ENCODE measurements at places on chromosomes 12 and 14. TPM values are rescaled to one million over a fixed set of nuclear protein-coding genes. Genes with fewer than 3 reads are reported as not detected.

GRCh38 chr14:24094841-24095270 is 745 bp downstream of the PCK2 start:
- no peak for DNase-seq

DNA sequence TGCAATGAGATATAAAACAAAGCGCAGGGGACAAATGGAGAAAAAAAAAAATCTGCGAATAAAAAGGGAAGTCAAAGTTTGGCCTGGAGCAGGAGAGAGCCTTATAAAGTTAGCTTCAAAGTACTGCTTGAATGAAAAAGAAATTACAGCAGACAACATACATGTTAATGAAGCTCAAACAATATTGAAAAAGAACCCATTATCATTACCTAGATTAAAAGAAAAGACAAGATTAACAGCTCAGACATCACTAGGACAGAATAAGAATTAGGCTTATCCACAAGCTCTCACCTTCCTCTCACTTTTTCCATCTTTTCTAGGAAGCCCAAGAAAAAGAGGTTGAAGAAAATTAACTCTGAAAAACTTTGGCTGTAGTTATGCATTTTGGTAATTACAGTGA is 503.5 kb downstream of the ETNK1 start:
- DNase-seq: no peak

The LRTM2 gene
- total RNA-seq: not detected

- DNase-seq: peak; percentile 40
Measured at GRCh38 chr14:74611650-74612349, at the start of gene LTBP2. LTBP2 (minus strand) TSS chr14:74612237; CDS start chr14:74611944, 293 bp downstream.

The AMDHD1 gene
- 0.67 TPM for total RNA-seq

The RFX4 gene
- total RNA-seq: not detected

The RBP5 gene
- total RNA-seq: not detected

GRCh38 chr12:51368640-51369517 is 22.3 kb downstream of the GALNT6 start:
- DNase-seq: peak; percentile 29

DNA sequence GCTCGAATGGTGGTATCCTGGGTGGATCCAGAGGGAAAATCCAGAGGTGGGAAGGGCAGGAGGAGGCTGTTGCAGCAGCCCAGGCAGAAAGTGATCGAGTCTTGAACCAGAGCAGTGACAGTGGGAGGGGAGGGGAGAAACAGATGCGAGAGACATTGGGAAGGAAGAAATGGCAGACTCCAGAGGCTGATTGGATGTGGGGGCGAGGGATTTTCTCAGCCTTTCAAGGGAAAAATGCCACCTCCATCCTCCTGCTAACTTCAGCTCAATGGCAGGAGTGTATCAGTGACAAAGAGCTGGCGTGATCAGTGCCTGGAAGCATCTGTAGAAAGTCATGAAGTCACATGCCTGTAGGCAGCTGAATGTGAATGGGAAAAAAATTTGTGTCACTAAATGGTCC is 38.6 kb upstream of the NRXN3 start:
- DNase-seq: no peak

DNA sequence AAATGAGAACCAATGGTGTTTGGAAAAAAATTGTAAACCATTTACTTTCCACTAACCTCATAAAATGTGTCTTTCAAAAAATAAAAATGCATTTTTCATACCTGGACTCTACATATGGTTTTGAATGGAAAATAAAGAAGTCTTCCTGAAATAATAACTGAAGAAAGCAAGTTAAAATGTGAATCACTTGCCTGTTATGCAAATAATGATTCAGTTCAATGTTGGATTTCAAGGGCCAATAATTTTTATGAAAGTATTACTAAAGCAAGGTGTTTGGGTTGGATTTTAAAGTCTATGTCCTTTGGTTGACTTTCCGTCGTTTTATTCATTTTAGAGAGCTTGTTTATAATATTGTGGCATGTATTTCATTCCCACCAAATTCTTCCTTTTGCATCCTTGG is 138.7 kb downstream of the CCDC91 start:
- no peak for DNase-seq

DNA sequence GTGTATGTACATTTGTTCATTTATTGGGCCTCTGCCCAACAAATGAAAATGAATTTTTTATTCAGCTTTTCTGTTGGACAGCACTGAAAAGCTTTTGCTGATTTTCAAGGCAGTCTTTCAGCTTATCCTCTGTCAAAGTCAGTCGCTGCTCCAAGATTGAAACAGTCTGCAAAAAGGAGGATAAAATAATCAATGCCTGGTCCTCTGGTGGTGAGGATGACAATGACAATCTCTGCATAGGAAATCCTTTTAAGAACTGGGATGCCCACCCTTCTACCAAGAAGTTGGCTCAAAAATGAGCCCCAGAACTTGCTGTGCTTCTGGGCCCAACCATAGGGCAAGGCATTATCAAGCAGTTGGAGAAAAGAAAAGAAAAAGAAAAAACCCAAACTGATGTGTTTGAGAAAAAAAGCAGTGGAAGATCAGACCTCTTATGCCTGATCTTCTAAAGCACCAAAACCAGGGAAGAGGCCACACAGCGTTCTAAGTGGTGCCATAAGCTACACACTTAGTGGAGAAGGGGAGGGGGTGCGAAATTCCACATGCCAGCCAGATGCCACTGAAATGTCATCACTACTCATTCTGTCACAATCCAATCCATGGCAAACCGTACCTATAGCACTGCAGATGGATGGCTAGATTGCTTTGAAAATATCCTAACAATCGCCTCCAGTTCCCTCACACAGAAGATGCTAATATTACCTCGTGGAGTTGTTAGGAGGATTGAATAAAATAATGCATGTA is 69.0 kb upstream of the DUSP6 start:
- DNase-seq: no peak

- DNase-seq: no peak
Measured at GRCh38 chr12:44375694-44376093, 500.4 kb downstream of the NELL2 start.

The TCTN1 gene
- 36.0 TPM for total RNA-seq

DNA sequence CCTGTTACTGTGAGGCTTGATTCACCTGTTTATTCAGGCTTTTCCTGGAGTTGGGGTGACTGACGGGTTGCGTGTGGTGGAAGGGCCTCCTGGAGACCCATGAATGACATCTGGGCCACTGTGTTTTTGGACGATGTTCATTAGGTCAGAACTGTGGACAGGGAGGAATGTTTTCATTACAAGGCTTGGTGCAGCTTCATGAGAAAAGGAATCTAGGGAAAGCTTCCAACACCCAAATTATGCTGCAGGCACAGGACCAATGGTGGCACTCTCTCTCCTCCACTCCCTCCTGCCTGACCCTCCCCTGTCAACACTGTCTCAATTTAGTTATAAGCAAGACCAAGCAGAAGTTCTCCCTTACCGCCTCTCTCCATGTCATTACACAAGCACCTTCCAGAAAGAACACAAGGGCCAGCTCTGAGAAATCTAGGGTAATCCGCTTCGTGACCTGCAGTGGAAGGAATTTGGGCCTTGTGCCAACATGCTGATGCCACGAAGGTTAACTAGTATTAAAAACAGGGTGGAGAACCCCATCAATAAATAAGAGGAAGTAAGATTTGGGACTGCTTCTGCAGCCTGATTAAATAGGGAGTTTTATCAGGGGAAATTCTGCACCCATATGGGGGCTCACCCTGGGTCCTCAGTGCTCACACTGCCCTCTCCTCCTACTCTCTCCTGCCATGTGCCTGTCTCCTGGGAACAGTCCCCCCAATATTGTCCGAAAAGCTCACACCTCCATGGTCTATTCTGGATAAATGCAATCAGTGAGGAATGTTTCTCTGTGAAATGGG is 200.3 kb downstream of the KTN1 start:
- peak; percentile 67 for DNase-seq

DNA sequence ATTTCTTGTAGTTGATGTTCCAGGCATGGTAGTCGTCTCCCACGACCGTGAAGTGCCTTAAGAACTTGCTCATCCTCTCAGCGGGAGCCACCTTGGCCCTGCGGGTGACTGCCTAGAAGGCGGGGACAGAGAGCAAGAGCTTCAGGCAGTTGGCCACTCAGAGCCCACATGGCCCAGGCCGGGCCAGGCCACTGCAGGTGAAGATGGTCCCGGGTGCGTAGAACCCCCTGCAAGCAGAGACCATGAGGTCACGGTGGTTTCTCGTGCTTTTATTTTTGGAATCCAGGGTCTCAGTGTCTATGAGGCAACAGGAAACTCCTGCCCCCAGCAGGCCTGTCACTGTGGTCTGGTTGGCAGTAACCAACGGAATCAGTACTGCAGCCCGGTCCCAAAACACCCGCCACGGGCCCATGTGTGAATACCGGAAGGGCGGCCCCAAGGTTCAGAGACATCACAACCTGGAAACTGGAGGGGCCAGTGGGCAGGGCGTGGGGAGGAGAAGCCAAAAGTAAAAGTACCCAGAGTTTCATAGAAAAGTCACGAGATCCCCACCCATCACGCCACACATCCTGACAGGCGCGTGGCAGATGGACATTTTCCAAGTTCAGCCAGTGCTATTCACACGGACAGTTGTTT is 27.5 kb downstream of the HVCN1 start:
- no peak for DNase-seq

- peak; percentile 54 for DNase-seq
Measured at GRCh38 chr12:47730341-47730744, 5.1 kb upstream of the ENDOU start.

DNA sequence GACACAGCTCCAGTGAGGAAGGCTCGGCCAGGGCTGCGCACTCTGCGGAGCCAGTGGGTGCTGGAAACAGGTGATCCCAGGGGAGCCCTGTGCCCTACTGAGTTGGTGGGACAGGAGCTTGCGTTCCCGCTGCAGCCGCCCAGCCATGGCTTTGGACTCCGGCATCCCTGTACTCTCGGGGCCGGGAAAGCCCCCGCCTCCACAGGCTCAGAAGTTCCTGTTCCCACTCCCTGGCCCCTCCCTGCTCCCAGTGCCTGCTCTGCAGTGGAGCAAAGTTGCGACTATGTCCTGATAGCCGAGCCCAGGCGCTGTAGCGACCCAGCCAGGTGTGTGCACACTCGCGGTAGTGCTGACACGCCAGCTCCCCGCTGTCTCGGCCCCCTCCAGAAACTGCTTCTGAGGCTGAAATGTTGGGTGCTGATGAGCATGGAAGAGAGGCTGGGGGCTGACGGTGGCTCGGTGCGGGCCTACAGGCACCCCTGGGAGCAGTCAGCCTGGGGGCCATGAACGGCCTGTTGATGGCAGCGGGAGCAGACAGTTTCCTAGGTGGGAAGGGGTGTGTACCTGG is 344.6 kb upstream of the MGAT4C start:
- DNase-seq: no peak

The E2F7 gene
- 5.7 TPM for total RNA-seq

- no peak for DNase-seq
Measured at GRCh38 chr14:83885837-83886293, 1644.1 kb upstream of the FLRT2 start.

The AGAP2 gene
- 0.69 TPM for total RNA-seq

DNA sequence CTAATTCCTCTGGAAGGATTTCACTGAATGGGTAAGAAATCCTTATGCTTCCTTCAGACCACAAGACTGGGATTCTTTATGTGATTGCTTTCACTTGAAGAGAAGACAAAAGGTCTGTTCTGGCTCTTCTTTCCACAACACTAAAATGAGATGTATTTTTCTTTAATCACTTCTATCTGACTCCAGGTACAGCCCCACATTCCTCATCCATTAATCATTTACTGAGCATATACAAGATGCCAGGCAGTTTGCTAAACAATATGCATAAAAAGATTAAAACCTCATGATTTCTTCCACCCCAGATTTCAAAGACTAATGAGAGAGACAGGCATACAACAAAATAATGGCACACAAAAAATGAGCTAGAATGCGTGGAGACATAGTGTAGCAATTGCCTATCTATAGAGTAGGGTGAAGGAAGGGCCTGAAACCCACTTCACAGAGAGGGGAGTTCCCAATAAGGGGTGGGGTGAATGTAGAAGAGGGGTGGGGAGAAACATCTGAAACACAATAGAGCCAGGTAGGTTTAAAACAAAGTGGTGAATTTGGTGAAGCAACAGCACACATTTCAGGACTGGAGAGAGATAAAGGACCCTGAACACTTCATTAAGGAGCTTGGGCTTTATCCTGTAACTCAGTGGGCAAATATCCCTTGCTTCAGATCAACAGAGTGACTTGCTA is 65.1 kb upstream of the PRB2 start:
- peak; percentile 45 for DNase-seq

DNA sequence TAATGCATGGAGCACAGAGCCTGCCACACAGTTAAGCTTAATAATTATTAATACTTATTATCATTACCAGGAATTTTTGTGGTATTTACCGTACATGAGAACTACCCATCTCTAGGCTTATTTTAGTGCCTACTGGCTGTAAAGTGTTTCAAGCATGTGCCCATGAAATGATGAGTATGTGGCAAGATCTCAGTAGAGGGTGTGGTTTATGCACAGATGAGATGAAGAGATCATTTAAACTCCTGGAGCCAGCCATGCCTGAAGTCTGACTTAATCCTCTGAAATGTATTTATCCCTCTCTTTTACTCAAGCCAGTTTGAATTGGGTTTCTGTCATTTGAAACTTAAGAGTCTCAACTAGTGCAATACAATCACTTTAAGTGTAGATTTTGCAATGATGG is 60.2 kb downstream of the DAO start:
- DNase-seq: no peak

- no peak for DNase-seq
Measured at GRCh38 chr14:85873006-85873405, 343.1 kb downstream of the FLRT2 start.

The COX14 gene
- total RNA-seq: 38.5 TPM

GRCh38 chr14:60064491-60065072 is 27.1 kb upstream of the PCNX4 start:
- peak; percentile 6 for DNase-seq

The ADGRD1 gene
- not detected for total RNA-seq

GRCh38 chr14:55005071-55005470 is 21.8 kb downstream of the WDHD1 start:
- DNase-seq: no peak

The PAH gene
- total RNA-seq: not detected

The MEG3 gene
- total RNA-seq: 0.83 TPM
